ENCODE measurements at places on chromosomes 16 and 17.
A peak's percentile ranks its signal among the peaks of the same experiment; 100 is the strongest.

DNA sequence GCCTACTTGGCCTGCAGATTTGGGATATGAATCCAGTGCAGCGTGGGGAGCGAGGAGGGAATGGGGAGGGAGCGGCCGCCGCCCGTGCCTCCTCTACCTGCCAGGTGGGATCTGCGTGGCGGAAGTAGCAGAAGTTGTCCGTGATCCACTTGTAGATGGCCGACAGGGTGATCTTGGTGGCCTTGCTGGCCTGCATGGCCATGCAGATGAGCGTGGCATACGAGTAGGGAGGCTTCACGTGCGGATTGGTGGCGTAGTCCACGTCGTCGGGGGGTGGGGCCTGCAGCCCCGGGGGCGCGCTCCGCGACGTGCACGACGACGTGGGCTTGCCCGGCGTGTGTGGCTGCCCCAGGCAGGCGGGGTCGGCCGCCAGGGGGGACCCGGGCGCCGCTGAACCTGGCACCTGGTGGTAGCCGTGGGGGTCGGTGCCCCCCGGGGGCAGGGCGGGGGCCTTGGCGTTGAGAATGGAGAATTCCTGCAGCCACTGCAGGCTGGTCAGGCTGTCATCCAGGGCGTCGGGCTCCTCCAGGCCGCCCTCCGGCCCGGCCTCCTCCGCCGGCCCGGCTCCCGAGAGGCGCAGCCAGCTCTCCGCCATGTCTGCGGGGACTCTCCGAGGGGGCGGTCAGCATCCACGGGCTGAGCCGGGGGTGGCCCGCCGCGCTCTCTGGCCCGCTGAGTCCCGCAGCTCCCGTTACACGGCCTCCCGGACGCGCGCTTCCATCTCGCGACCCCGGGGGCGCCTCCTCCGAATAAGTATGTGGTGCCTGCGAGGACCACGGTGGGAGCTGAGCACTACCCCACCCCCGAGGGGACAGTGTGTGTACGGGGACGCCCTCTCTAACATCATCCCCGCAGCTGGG lies 1.0 kb downstream of the FOXJ1 start:
- DNase-seq = peak; percentile 57

DNA sequence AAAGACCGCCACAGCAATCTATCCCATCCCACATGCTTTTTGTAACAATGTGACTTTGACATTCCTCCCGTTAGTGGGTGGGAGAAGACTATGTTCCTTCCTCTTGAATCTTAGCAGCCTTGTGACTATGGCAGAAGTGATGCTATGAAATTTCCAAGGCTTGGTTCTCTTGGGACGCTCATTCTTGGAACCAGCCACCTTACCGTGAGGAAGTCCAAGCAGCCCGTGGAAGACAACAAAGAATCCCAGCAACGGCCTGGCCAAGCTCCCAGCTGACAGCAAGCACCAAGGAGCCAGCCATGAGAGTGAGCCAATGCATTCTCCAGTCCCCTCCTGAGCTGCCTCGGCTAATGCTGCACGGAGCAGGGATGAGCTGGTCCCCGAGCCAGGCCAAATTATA lies 62.3 kb downstream of the VPS53 start:
- no peak for DNase-seq

GRCh38 chr17:45046537-45047125 lies 4.8 kb downstream of the DCAKD start:
- DNase-seq = no peak

DNA sequence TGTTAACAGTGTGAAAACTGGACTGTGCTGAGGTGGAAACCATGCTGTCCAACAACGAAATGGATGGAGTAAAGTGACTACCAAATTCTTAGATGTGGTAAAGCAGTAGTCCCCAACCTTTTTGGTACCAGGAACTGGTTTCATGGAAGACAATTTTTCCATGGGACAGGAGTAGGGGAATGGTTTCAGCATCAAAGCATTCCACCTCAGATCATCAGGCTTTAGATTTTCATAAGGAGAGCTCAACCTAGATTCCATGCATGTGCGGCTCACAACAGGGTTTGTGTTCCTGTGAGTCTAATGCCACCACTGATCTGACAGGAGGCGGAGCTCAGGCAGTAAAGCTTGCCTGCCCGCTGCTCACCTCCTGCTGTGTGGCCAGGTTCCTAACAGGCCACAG lies 11.5 kb downstream of the SLX4 start:
- no peak for DNase-seq

- DNase-seq = no peak
Observed at GRCh38 chr17:62644487-62645173, 17.2 kb downstream of the MRC2 start.

DNA sequence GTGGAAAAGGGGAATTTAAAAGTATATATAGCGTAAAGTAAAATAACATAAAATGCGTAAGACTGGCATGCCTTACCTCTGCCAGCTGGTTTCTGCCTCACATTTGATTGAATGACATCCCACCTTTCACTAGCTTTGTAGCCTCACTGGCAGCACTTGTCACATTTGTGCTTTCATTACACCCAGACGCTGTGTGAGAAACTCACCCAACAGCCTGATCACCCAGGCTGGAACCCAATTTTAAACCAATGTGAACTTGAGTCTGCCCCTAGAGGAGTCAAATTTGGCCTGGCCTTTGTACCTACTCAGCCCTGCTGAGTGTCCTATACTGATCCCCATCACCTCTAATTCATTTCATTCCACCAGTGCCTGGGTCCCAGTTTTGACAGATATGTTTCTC lies 4.8 kb upstream of the THUMPD1 start:
- no peak for DNase-seq

- DNase-seq = no peak
Observed at GRCh38 chr17:9557857-9558256, 17.8 kb downstream of the STX8 start.

GRCh38 chr16:2819939-2820835 lies 3.1 kb downstream of the PRSS21 start:
- no peak for DNase-seq

- no peak for DNase-seq
Observed at GRCh38 chr16:77896415-77897128, 108.2 kb downstream of the VAT1L start.

DNA sequence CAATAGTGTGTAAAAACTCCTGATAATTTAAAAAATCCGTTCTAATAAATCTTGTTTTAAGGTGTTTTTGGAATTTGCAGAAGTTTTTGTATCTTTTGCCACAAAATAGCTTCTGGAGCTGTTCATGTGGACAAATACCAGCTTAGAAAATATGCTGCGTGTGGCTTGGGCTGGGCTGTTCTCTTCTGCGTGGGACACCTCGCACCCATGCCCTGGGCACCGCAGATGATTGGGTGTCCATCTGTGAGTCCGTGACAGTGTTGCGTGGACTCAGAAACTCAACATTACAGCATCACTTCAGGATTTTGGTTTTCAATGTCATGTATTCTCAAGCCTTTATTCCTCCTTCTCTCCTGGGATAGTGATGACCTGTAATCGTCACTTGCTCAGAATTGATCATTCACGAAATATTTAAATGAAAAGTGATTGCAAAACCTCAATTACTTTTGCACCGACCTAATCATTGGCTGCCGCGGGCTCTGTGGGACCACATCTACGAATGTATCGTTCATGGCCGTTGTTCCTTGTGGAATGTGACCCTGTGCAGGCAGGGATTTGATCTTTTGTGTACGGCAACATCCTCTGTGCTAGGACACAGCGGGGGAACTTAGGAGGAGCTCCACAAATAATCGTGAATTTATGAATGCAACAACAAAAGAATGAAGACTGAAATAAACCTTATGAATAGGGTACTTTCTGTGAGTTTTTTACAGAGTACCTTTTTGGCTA lies 210.3 kb upstream of the FOXF1 start:
- DNase-seq = no peak

DNA sequence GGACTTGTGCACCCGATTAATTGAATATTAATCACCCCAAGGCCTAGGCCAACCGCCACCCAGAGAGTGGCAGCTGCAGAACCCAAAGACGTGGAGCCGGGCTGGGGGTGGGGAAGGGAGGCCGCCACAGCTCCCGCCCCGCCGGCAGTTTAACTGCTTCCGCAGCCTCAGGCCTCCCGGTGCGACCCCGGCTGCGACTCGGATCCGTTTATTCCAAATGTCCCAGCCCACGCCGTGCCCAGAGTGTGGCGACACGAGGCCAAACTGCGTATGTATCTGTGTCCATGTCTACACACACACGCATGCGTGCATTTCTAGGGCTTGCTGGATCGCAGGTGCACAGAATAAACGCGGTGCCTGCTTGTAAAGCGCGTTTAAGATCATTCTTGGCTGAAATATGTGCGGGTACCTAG lies 802 bp upstream of the TOB1 start:
- peak; percentile 73 for DNase-seq

DNA sequence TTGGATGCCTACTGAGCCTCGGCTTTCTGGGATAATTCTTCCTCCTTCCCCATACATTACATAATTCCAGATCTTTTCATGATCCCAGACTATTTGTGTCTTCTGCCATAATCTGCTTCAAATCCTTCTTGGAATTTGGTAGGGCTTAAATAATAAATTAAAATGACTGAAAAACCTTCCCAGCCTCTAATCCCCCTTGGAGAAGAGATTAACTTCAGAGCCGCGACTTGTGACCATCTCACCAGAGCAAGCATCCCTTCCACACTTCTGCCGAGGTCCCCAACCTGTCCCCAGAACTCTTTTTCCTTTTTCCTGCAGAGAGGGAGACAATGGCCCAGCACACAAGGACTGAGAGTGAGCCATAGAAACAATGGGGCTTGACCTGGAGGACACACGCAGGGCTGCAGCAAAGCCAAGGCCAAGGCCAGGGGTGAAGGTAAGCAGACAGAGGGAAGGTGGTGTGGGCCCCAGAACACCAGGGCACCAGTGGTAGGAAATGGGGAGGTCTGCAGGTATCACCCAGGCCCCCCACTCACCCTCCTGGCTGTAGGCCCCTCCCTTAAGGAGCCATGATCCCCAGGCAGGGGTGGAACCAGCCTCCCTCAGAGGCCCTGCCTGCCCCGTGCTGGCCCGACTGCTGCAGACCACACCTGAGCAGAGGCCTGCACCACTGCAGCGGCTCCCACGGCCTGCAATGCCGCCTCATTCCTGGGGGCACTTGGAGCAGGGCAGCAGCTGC lies 9.6 kb upstream of the BCAR1 start:
- DNase-seq = no peak

DNA sequence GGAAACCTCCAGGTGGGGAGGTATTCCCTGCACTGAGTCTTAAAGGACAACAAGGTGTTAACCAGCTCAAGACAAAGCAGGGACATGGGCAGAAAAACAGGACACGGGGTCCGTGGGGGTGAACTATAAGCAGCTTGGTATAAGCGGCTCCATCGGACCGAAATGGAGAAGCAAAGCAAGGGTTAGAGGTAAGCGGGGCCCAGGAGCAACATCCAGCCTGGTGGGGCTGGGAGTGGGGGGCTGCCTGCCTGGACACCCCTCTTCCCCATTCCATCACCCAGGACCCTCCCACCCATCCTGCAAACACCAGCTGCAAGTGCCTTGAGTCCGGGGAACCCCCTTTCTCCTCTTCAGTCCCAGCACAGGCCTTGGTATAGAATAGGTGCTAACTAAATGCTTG lies 29.5 kb downstream of the MYH11 start:
- no peak for DNase-seq

DNA sequence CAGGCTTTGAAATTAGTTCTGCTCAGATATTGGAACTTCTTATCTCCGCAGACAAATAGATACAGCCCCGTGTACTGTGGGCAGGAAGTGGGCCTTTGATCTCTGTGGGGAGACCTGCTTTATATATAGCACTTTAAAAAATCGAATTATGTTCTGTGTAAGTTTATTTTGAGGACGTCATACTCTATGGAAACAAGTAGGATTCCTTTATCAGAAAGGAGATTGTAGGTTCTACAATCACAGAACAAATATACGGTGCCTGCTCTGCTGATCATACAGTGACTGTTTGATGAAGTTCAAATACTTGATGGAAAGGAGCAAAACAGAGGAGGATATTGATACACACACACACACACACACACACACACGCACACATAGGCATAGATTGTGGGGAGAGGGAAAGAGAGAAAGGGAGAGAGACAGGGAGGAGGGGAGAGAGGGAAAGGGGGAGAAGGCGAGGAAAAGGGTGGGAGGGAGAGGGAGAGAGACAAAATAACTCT lies 14.7 kb upstream of the TMEM220 start:
- no peak for DNase-seq

DNA sequence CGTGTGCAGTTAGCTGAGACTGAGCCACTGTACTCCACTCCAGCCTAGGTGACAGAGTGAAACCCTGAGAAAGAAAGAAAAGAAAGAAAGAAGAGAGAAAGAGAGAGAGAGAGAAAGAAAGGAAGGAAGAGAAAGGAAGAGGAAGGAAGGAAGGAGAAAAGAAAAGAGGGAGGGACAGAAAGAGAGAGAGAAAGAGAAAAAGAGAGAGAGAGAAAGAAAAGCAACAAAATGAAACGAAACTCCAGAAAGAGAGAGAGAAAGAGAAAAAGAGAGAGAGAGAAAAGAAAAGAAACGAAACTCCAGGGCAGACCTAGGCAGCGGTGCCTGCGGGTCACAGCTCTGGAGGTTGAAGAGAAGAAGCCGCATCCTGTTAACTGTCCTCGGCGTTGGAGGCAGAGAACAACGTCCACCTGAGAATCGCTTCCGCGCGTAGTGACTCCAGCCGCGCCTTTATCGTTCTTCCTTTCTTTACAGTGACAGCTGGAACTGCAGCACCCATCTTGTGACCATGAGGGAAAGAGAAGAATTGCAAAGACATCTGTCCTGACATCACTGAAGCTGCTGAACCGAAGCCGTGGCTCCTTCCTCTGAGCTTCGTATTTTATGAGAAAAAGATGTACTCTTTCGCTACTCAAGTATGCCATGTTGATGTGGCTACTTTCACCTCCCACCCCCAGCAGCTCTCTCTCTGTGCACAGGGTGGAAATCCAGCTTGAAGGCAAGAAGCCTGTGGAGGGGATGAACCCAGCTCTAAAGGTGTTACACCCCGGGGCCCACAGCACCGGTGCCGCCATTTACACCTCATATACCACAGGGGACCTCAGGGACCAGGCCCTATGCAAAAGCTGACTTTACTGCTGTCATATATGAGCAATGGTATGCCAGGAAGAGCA lies 56.9 kb upstream of the DOC2B start:
- DNase-seq = no peak

DNA sequence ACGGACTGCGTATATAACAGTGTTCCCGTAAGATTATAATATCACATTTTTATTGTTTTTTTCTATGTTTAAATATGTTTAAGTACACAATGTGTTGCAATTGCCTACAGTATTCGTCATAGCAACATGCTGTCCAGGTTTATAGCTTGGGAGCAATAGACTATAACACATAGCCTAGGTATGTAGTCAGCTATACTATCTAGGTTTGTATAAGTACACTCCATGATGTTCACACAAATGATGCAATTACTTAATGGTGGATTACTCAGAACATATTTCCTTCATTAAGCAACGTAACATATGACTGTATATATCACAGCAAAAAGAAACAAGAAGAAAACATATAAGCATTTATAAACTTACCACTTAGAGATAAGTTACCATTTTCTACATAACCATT lies 160.0 kb downstream of the CBLN1 start:
- no peak for DNase-seq

Data from activated T-cell treated with anti-CD3 and anti-CD28 coated beads, Interleukin-2, amount 50 U/mL, for 72 hours (primary cell).